ENCODE measurements at places on chromosomes 6 and 20.

- no peak for DNase-seq
These were observed 24.8 kb upstream of the VSTM2L start for GRCh38 chr20:37877832-37878772.

DNA sequence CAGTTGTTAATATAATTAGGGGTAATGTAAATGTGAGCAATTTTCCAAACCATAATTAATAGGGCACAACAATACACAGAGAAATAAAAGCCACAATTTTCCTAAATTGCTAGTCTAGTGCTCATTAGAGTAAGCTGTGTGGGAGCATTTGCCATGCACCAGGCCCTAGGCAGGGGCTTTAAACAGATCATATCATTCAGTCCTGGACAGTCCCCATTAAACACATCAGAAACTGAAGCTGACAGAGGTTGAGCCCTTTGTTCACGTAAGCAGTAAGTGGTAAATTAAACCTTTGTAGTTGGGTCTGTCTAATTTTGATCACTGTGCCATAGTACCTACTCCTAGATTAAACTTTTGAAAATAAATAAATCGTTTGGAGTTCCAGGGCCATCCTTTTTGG, 931.1 kb downstream of the C6orf118 start:
- DNase-seq = no peak

GRCh38 chr20:30286157-30286556, 971.3 kb upstream of the DEFB115 start:
- no peak for DNase-seq

DNA sequence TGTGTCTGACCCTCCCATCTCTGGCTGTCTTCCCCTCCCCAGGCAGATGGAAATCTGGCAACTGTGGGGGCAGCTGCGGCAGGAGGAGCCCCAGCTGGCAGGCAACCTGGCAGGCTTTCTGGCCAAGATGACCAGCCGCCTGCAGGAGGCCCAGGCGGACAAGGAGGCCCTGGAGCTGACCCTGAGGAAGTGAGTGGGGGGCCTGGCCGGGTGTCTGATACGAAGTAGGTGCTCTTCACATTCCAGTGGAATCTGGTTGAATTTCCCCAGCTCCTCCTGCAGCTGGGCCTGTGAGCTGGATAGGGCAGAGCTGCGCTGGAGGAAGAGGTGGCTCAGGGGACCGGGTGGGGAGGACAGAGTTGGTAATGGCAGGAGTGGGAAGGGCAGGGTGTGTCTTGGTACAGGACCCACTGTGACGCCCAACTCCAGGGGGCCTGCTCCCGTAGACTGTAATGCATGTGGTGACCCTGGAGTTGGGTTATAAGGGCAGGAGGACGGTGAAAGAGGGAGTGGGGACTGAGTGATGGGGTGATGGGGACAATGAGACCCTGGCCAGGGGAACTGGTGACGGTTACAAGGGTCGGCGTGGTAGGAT, 19.7 kb downstream of the RAB44 start:
- DNase-seq = no peak

GRCh38 chr20:57707849-57708693, 1.7 kb downstream of the PMEPA1 start:
- DNase-seq = no peak

DNA sequence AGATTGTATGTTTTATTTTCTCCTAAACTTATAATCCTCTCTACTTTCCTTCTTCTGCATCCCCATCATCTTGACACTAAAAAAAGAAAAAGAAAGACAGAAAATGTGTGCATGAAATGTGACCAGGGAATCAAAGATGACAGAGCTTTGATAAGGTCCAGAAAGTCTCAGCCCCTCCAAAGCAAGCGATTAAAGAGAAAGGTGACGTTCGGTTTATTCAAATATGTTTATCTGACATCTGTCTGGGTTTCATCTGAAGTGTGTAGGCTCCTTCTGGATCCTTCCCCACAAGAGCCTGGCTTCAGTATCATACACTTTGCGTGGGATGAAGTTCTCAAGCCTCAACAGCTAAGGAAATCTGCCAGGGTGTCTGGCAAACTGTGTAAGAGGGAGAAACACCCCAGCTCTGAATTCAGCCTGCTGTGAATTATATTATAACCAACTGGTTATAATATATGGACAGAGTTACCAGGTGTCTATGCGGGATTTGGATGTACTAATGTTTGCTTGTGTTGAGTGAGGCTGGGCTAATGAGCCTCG, 263.0 kb downstream of the ZNF217 start:
- peak; percentile 94 for DNase-seq

DNA sequence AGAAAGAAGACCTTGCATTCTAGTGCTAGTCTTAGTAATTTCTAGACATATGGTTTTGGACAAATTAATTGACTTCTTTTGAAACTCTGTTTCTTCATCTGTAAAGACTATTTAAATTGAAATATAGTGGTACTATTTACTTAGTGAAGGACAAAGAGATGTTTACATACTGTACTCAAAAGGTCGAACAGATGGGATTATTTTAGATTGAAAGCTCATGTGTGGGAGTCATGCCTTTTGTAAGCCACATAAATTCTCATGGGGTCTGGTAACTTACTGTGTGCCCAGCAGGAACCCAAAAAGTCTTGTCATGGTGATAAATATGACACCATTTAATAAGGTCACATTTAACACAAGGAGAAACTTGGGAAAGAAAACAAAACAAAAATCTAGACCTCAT, 368.2 kb upstream of the CITED2 start:
- no peak for DNase-seq

DNA sequence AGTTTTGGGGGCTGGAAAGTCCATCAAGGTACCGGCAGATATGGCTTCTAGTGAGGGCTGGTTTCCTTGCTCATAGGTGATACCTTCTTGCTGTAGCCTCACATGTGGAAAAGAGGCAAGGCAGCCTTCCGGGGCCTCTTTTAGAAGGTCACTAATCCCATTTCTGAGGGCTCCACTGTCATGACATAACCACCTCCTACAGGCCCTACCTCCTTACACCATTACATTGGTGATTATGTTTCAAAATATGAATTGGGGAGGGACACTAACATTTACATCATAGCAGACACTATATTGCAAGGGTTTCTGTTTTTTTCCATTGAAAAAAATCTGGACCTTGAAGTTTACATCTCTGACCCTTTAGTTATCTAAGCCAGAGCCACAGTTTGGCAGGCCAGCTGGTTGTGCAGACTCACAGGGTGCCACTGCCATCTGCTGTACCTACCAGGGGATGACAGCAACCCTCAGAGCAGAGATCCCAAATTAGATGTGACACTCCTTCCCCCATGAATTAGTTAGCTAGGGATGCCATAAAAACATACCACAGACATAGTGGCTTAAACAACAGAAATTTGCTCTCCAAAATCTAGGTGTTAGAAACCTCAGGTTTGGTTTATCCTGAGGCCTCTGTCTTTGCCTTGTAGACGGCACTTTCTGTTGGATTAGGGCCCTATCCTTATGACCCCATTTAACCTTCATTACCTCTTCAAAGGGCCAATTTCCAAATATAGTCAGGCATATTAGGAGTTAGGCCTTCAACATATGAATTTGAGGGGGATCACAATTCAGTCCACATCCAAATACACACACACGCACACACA, 166.4 kb upstream of the RNF217 start:
- DNase-seq = peak; percentile 27

DNA sequence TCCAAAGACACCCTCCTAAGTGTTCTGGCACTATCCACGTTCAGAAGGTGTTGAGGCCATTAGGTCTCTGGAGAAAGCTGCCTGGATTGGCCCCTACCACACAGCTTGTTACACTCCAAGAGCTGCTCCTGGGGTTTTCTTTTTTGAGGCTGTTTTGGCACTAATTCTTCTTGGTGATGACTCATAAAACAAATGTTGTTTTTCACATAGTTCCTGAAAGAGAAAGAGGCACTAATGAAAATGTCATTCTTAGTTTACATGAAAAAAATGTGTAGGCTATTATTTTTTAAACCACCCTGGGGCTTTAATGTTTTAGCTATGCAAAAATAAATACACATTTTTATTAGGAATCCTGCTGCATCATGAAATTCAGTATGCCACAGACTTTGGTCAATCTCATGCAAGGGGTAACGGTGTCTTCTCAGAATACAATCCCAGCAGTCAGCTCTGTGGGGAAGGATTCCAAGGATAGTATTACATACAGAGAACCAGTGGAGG, 38.1 kb downstream of the TBPL1 start:
- DNase-seq = no peak

GRCh38 chr6:12962987-12963386, 246.4 kb downstream of the PHACTR1 start:
- DNase-seq = no peak

DNA sequence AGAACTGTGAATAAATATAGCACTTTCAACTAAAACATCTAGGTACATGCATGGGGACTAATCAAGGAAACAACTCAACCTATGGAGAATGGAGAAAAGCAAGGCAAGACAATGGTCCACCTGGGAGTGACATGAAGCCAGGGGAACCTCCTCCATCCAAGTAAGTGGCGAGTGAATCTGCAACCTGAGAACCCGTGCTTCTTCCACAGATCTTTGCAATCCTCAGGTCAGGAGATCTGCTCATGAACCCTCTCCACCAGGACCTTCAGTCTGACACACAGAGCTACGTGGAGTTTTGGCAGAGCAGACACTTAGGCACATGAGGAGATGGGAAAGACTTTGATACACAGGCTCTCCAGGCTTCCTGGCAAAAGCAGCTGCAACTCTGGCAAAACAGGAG, 58.8 kb upstream of the KHDRBS2 start:
- no peak for DNase-seq

DNA sequence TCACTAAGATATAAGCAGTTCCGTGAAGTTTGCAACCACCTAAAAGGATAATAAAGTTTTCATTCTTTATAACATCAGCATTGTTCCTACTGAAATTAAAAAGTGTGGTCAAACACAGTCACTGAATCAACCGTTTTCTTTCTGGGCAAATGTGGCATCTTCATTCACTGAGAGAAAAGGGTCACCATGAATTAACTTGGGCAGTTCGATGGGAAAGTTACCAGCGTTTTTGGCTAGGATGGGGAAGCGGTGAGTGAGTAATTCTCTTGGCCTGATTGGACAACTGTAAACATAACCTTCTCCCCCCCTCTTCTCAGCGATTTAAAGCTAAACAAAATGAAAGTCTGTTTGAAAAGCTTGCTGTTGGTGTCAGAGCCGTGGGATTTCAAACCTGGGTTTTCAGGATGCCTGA, 181.8 kb downstream of the SASH1 start:
- DNase-seq = no peak

DNA sequence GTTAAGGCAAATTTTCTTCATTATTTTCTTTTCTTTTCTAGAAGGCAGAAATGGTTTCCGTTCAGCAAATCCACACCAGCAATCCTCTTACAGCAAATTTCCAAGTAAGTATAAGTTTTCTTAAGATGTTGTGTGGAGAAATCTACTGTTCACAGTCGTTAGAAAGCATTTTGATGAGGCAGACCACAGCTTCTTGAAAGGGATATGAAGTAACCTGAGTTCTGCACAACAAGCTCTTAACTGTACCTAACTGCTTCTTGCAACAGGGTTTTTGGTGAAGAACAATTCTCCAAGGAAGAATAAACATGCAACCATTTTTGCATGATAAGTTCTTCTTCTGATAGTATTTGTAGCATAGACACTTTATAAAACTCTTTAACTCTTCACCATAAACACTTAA, 45.3 kb upstream of the STXBP5 start:
- DNase-seq = no peak

- no peak for DNase-seq
These were observed 76.1 kb upstream of the KHDRBS2 start for GRCh38 chr6:62362097-62362496.

GRCh38 chr6:33314515-33314942, 651 bp upstream of the TAPBP start:
- peak; percentile 84 for DNase-seq

- DNase-seq = no peak
These were observed 95.2 kb upstream of the INSM1 start for GRCh38 chr20:20272686-20273085.

DNA sequence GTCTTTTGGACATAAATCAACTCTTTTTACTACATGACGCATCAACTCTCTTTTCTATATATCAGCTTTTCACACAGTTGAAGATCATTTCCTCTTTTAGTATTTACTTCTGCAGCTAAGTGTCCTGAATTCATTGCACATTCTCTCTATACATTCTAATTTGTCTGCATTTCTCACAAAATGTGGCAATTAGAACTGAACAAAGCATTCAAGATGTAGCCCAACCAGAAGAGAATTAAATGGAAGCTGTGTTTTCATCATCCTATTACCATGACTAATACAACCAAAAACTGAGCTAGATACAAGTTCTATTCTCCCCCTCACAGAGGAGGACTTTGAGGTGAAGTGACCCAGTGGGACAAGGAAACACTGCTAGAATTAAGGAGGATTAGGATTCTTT, 86.9 kb downstream of the PLCG1 start:
- no peak for DNase-seq

DNA sequence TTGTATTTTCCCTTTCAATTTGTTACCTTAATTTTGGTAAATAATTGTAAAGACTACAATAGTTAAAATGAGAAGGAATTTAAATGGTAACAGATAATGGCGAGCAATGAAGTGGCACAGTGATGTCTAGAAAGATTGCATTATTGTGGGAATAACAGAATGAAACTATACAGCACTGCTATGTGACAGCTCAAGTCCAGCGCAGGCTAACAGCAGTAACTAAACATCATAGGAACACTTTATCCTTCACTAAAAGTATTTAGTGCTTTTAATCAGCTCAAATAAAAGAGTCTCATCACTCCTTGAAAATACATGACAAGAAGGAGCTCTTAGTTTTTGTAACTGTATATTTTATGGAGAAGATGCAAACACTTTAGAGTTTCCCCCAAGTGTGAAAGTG, 190.8 kb downstream of the TENT5A start:
- peak; percentile 85 for DNase-seq

DNA sequence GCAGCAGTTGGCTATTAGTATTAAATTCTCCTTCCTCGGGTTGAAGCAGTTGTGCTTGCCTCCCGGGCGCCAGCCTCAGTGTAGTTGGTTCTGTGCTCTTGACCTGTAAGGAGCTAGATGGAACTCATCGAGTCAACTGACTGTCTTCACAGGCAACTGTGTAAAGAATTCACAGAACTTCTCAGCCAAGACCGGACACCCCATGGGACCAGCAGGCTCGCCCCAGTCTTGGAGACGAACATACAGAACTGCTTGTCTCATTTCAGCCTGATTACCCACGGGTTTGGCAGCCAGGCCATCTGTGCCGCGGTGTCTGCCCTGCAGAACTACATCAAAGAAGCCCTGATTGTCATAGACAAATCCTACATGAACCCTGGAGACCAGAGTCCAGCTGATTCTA, 8.5 kb downstream of the TFAP2C start:
- DNase-seq = no peak
